ENCODE measurements at places on chromosomes 16 and 17. TPM values are rescaled to one million over a fixed set of nuclear protein-coding genes. Genes with fewer than 3 reads are reported as not detected.

Gene KRT12
- not detected for total RNA-seq

DNA sequence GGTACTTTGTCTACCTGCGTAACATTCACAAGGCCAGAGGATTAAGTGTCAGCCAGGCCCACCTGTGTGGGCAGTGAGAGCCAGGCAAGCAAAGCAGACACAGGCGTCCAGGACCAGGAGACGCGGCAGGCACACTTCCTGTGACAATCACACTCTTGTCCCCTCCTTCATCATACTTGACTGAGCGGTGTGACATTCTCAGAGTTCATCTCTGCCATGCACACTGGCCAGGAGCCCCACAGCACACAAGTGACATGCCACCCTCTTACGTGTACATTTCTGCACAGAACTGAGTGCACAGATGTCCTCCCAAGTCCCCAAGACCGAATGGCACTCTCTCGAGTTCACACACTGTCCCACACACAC is 8.7 kb downstream of the PPP1R9B start:
- no peak for DNase-seq

DNA sequence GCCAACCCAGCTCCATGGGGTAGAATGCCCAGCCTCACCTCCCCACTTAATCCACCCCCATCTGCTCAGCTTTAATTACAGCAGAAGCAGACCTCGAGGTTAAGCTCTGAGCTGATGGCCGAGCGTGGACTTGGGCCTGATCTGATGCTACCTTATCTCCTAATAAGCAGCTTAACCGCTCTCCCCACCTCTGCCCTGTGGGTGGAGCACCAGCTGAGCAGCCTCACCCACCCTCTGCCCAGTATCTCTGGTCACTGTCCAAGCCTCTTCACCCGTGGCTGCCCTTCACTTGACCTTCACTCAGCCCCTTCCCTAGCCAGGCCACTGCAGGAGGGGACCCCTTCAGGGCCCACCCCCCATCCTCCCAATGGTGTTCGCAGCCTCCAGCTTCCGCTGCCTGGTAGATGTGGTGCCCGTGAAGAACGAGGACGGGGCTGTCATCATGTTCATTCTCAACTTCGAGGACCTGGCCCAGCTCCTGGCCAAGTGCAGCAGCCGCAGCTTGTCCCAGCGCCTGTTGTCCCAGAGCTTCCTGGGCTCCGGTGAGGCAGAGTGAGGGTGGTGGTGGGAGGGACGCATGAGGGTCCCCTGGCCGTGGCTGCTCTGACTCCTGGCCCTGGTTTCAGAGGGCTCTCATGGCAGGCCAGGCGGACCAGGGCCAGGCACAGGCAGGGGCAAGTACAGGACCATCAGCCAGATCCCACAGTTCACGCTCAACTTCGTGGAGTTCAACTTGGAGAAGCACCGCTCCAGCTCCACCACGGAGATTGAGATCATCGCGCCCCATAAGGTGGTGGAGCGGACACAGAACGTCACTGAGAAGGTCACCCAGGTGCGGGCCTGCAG is 6.8 kb downstream of the KCNH6 start:
- no peak for DNase-seq

Gene CSH2
- not detected for total RNA-seq

GRCh38 chr17:5902181-5903140 is 167.7 kb upstream of the WSCD1 start:
- DNase-seq, result no peak

DNA sequence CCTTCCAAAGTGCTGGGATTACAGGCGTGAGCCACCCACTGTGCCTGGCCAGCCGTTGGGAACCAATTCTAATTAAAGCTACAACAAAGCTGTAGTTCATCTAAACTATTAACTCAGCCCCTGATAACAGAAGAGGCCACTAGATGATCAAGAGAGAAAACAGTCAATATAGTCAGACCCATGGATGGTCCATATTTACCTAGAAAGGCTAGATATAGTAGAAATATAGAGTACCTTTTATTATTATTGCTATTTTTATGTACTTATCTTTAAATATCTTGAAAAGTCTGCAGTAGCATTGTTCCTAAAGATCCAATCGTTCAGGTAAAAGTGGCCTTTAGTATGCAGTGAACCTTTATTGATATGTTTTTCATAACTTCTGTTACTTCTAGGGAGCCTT is 43.2 kb downstream of the RNF213 start:
- DNase-seq, result no peak

DNA sequence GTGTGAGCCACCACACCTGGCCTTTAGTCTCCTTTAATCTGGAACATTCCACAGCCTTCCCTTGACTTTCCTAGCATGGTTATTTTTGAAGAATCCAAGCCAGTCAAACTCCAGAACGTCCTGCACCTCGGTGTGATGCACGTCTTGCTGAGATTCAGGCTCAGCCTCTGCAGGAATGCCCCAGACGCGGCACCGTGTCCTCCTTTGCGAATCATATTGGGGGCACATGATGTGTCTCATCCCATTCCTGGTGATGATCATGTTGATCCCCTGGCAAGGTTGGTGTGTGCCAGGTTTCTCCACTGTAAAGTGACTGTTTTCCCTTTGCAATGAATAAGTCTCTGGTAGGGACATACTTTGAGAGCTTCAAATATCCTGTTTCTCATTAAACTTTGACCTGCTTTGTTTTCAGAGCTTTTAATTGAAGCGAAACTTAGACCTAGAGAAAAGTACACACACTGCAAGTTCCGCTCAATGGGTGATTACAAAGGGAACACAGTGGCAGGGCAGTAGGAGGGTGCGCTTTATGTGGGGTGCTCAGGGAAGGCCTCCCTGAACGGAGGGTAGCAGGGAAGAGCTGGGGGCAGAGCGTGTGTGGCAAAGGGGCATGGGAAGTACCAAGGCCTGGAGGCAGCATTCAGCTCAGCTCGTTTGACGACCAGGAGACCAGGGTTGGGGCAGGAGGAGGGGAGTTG is 9.6 kb upstream of the ATP2C2 start:
- DNase-seq, result no peak

DNA sequence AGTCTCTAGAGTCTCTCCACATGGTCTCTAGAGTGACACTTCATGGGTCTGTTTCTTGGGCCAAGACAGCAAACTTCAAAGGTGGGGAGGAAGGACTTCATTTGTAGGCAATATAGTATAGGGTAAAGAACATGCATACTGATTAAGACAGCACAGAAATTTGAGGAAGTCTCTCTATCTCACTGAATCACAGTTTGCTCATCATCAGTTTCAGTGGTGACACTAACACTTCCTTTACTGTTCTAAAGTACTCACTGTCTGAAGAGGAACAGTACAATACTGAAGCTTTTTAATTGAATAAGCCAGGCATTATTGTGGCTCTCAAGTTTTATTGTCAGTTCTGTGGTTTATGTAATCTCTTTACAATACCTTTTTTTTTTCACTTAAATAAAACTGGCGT is 656.4 kb upstream of the CDH8 start:
- DNase-seq, result no peak

Gene MEFV
- 21.4 TPM for total RNA-seq

DNA sequence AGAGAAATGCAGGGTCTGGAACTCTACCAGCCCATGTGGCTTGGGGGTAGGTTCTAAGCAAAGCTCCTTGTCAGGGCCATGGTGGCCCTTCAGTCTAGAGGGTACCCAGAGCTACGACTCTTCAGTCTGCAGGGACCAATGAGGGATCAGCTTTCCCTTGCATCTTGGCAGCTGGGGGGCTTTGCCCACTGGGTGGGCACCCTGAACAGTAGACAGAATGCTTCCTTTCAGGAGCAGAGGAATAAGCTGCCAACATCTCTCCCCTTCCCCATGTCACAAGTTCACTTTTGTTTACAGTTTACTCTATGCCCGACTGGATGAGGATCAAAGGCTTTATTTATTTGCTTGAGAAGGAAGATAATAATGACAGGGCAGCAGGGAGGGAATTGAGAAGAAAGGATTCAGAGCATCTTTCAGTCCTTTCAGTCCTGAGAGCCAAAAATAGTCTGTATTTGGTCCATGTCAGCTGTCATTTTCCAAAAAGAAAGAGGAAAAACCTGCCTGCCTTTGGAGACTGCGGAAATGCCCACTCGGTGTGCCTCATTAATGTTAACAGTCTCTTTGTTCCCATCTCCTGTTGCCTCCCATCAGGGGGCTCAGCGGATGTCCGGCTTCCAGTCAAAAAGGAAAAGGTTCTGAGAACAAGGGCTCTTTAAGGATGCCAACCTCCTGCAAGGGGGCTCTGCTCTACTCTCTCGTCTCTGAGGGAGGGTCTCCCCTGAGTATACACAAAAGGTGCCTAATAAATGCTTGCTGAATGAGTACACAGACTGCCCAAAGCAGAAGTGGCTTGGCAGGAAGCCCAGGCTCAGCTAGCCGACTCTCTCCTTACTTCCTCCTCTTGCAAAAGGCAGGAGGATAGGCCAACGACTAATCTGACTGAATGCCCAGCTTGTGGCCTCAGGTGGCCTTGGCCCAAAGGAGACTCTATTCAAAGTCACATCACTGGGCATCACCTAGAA is 17.1 kb downstream of the TRAF4 start:
- DNase-seq, result no peak

Gene AARS1
- total RNA-seq, result 100 TPM

Gene WNT3
- 1.7 TPM for total RNA-seq

- DNase-seq, result no peak
Observed at GRCh38 chr16:17372386-17372785, 98.4 kb downstream of the XYLT1 start.

DNA sequence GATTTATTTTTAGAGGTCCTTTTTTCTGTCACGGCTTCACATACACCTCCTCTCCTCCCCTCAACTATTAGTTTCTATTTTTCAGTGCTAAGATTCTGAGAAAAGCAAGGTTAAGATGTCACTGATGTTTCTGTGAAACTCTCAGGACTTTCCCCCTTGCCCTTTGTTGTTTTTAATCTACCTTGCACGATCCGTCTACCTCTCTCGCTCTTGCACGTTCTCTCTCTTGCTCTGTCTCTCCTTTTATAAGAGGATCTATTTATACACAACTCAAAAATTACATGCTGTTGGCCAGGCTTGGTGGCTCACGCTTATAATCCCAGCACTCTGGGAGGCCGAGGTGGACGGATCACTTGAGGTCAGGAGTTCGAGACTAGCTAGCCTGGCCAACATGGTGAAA is 43.6 kb downstream of the RPA1 start:
- no peak for DNase-seq

GRCh38 chr16:54648575-54648974 is 282.1 kb upstream of the IRX5 start:
- no peak for DNase-seq

Gene TMEM208
- 56.9 TPM for total RNA-seq
